Effector memory CD4-positive, alpha-beta T cell (primary cell): ENCODE measurements at places on chromosomes 13 and 19.

- H3K27me3 ChIP-seq, result no peaks in the 10 kb centered on the region
- peaks cover 14% of the 10 kb centered on the region for H3K4me1 ChIP-seq
- H3K27ac ChIP-seq, result peak overlapping the region; percentile 67
- DNase-seq, result peak; percentile 29
These were observed 3.7 kb downstream of the FUZ start for GRCh38 chr19:49809160-49809940.

DNA sequence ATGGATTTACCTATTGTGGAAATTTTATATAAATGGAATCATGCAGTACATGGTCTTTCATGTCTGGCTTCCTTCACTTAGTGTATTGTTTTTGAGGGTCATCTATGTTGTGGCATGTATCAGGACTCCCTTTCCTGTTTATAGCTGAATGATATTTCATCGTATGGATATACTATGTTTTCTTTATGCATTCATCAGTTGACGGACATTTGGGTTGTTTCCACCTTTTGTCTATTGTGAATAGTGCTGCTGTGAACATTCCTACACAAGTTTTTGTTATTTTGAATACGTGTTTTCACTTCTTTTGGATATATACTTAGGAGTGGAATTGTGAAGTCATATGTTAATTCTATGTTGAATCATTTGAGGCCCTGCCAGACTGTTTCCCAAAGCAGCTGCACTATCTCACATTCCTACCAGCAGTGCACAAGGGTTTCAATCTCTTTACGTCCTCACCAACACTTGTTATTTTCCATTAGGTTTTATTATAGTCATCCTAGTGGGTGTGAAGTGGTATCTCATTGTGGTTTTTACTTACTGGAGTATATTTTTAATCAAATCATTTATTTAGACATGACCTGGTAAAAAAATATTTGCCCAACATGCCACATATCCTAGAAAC lies 262.7 kb downstream of the DLEU7 start:
- no peak overlapping the region for H3K4me3 ChIP-seq
- H3K27ac ChIP-seq, result no peak overlapping the region
- no peaks in the 10 kb centered on the region for H3K36me3 ChIP-seq
- no peaks in the 10 kb centered on the region for H3K4me1 ChIP-seq
- H3K27me3 ChIP-seq, result no peaks in the 10 kb centered on the region
- no peak for DNase-seq

DNA sequence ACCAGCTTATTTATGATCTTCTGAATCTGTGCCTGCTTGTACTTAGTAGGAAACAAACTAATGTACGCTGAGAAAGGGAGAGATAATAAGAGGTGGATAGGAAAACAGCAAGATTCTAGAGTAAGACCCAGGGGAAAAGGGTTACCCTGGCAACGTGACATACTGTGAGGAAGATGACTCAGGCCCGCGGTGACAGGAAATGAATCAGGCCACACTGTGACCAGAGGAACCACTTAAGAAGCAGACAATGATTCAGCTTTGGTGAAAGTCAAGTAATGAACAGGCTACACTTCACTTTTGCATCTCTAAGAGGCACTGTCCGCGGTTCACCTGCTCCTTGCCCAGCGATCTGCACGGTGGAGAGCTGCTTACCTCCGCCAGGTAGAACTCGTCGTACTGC lies 158.2 kb downstream of the NALCN start:
- no peak overlapping the region for H3K27ac ChIP-seq
- no peak for DNase-seq
- H3K4me1 ChIP-seq, result no peaks in the 10 kb centered on the region
- H3K4me3 ChIP-seq, result no peak overlapping the region
- H3K36me3 ChIP-seq, result no peaks in the 10 kb centered on the region
- H3K27me3 ChIP-seq, result no peaks in the 10 kb centered on the region

GRCh38 chr13:112995395-112996191 lies 26.6 kb downstream of the MCF2L start:
- no peak overlapping the region for H3K4me3 ChIP-seq
- H3K27ac ChIP-seq, result no peak overlapping the region
- no peaks in the 10 kb centered on the region for H3K27me3 ChIP-seq
- no peaks in the 10 kb centered on the region for H3K4me1 ChIP-seq

DNA sequence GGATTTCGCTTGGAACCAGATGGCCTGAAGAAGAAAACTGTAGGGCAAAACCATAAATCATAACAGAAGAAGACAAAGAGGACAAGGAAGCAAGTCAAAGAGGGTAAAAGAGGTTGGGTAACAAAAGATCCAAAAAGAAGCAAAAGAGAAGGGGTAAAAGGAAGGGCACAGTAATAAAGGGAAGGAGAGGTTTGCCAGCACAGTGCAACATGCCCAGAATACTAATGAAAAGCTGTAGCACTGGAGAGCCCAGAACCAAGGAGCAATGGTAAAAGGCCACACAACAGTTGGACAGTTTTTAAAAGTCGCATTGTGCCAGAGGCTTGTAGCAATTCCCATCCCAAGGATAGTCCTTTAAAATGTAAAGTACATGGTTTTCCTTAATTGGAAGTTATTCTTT lies 506.6 kb downstream of the PCDH9 start:
- no peaks in the 10 kb centered on the region for H3K36me3 ChIP-seq
- no peak overlapping the region for H3K4me3 ChIP-seq
- no peak for DNase-seq
- no peak overlapping the region for H3K27ac ChIP-seq
- no peaks in the 10 kb centered on the region for H3K4me1 ChIP-seq
